ENCODE measurements at places on chromosomes 3 and 15. TPM values are rescaled to one million over a fixed set of nuclear protein-coding genes. Genes with fewer than 3 reads are reported as not detected.

CCR9 gene
- total RNA-seq, result not detected

VGLL3 gene
- total RNA-seq, result 0.05 TPM

FBN1 gene
- total RNA-seq, result 0.72 TPM

RBPMS2 gene
- total RNA-seq, result 0.37 TPM

ADPGK gene
- total RNA-seq, result 89.0 TPM

CNTN3 gene
- total RNA-seq, result not detected

ATP8B4 gene
- 2.8 TPM for total RNA-seq

SOX14 gene
- not detected for total RNA-seq

CCR8 gene
- 87.2 TPM for total RNA-seq

SPINT1 gene
- total RNA-seq, result 2.1 TPM

SETMAR gene
- 12.9 TPM for total RNA-seq

PRRT3 gene
- total RNA-seq, result 4.7 TPM

EID1 gene
- total RNA-seq, result 67.8 TPM

DNA sequence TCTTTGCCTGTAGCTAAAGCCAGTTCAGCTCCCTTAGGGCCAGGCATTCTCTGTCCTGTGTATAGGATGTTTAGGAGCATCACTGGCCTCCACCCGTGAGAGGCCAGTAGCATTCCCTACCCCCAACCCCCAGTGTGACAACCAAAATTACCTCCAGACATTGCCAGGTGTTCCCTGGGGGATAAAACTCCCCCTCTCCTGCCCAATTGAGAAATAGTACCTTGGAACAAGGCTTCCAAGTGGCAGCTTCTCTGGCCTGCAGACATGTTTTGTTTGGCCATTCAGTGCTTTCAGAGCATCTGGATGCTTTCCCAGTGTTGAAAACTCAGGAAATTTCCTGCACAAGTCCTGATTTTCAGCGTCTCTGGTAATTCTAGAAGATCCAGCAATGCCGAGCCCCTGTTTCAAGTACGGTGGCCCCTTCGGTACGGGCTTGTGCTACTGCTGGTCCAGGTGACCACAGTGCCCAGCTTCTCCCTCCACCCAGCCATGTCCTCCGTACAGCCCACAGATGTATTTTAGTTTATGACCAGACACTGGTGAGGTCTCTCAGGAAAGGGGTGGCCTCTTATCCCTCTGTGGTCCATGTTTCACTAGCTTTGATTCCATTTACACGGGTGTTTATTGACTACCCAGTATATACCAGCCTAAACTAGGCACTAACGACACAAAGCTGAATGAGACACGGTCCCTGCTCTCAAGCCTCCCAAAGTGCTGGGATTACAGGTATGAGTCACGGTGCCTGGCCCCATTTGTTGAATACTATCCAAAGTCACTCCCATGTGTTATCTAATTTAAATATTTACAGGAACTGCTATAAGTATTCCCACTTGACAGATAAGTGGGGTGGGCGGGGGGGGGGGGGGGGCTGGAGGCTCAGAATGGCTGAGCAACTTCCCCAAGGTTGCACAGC is 125.4 kb upstream of the RAD18 start:
- H3K36me3 ChIP-seq, result no peaks in the 10 kb centered on the region
- DNase-seq, result no peak
- no peaks in the 10 kb centered on the region for H3K4me1 ChIP-seq
- no peak overlapping the region for H3K4me3 ChIP-seq

GRCh38 chr15:35980719-35981118 is 434.8 kb upstream of the DPH6 start:
- H3K27ac ChIP-seq, result no peak overlapping the region
- no peaks in the 10 kb centered on the region for H3K27me3 ChIP-seq
- no peaks in the 10 kb centered on the region for H3K36me3 ChIP-seq

DNA sequence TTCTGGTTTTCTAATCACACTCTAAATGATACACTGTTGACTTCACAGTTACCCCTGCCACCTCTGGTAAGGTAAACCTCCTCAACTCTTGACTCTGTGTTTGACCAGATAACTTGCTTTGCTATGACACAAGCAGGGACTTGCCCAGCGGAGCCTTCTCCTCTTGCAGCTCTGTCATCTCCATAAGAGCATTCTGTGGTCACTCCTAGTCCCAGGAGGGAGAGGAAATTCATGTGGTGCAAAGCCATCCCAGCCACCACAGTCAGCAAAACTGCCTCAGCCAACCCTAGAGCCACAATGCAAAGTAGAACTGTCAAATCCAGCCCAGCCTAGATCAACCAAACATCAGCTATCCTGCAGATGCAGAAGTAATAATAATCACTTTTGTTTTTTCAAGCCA is 144.7 kb upstream of the GADL1 start:
- no peak overlapping the region for H3K4me3 ChIP-seq
- no peaks in the 10 kb centered on the region for H3K36me3 ChIP-seq
- no peak overlapping the region for H3K27ac ChIP-seq
- H3K4me1 ChIP-seq, result no peaks in the 10 kb centered on the region

GRCh38 chr15:81209635-81210034 is 13.0 kb downstream of the IL16 start:
- DNase-seq, result no peak
- H3K27me3 ChIP-seq, result peaks cover 2% of the 10 kb centered on the region
- no peaks in the 10 kb centered on the region for H3K4me1 ChIP-seq
- no peaks in the 10 kb centered on the region for H3K36me3 ChIP-seq

DNA sequence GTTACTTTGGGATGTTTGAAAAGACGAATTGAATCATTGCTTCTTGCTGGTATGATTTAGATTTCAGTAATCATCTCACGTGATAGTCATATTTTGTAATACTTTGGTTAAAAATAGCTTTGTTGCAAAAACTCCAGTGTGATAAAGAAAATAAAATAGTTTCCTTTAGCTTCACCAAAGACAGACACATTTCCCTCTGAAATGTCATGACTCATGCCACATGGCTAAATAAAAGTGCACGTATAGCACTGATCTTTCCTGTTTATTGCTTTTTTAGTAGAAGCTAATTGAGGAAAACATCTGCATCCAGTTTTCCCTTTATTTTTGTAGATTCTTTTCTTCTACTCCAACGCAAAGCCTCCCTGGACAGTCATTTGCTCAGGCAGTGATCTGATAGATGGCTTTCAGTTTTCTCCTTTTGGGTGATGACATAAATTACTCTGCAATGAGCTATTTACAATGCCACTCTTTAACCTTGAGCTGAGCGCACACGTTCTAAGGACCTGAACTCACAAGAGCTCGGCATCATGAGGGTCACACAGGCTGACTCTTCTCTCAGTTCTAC is 84.9 kb downstream of the ARNT2 start:
- H3K4me3 ChIP-seq, result no peak overlapping the region
- no peaks in the 10 kb centered on the region for H3K4me1 ChIP-seq
- no peaks in the 10 kb centered on the region for H3K27me3 ChIP-seq
- H3K36me3 ChIP-seq, result no peaks in the 10 kb centered on the region

- no peak overlapping the region for H3K4me3 ChIP-seq
- H3K36me3 ChIP-seq, result peaks cover 55% of the 10 kb centered on the region
- H3K4me1 ChIP-seq, result peaks cover 4% of the 10 kb centered on the region
- H3K27me3 ChIP-seq, result no peaks in the 10 kb centered on the region
- no peak overlapping the region for H3K27ac ChIP-seq
- no peak for DNase-seq
Observed at GRCh38 chr3:105853801-105854432, 14.9 kb downstream of the CBLB start.

- no peak overlapping the region for H3K4me3 ChIP-seq
- H3K4me1 ChIP-seq, result no peaks in the 10 kb centered on the region
- H3K36me3 ChIP-seq, result no peaks in the 10 kb centered on the region
- H3K27ac ChIP-seq, result no peak overlapping the region
- H3K27me3 ChIP-seq, result no peaks in the 10 kb centered on the region
Observed at GRCh38 chr15:86060674-86061073, 19.0 kb upstream of the AGBL1 start.

- H3K36me3 ChIP-seq, result no peaks in the 10 kb centered on the region
- no peak for DNase-seq
- H3K27me3 ChIP-seq, result no peaks in the 10 kb centered on the region
- H3K4me1 ChIP-seq, result no peaks in the 10 kb centered on the region
- no peak overlapping the region for H3K27ac ChIP-seq
- H3K4me3 ChIP-seq, result no peak overlapping the region
Observed at GRCh38 chr15:34059946-34060345, 20.9 kb upstream of the AVEN start.

- H3K27me3 ChIP-seq, result no peaks in the 10 kb centered on the region
- H3K4me1 ChIP-seq, result peaks cover 18% of the 10 kb centered on the region
- peak overlapping the region; percentile 88 for H3K4me3 ChIP-seq
- no peak for DNase-seq
- H3K27ac ChIP-seq, result peak overlapping the region; percentile 79
- no peaks in the 10 kb centered on the region for H3K36me3 ChIP-seq
Observed at GRCh38 chr3:156825795-156826143, 384 bp upstream of the LEKR1 start.

DNA sequence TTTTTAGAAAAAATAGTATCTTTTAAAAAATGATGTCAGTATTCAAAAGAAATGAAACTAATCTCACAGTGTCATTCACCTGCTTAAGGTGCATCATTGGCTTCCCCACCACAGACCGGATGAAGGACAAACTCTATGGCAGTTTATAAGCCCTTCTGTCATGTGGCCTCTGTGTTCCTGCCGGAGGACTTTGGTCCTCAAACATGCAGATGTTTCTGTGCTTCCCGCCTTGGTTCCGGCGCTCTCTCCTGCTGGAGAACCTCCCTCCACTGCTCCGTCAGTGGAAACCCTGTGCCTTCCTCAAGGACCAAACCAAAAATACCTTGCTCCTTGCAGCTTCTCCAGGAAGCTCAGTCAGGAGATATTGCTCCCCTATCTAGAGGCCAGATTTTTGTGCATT is 326.3 kb downstream of the UACA start:
- no peak for DNase-seq
- no peaks in the 10 kb centered on the region for H3K36me3 ChIP-seq
- peaks cover 3% of the 10 kb centered on the region for H3K4me1 ChIP-seq
- no peaks in the 10 kb centered on the region for H3K27me3 ChIP-seq
- no peak overlapping the region for H3K27ac ChIP-seq

- no peak overlapping the region for H3K4me3 ChIP-seq
- no peak overlapping the region for H3K27ac ChIP-seq
- no peaks in the 10 kb centered on the region for H3K36me3 ChIP-seq
- H3K27me3 ChIP-seq, result peaks cover 1% of the 10 kb centered on the region
- DNase-seq, result no peak
Observed at GRCh38 chr3:157417247-157417646, 19.4 kb upstream of the PTX3 start.

DNA sequence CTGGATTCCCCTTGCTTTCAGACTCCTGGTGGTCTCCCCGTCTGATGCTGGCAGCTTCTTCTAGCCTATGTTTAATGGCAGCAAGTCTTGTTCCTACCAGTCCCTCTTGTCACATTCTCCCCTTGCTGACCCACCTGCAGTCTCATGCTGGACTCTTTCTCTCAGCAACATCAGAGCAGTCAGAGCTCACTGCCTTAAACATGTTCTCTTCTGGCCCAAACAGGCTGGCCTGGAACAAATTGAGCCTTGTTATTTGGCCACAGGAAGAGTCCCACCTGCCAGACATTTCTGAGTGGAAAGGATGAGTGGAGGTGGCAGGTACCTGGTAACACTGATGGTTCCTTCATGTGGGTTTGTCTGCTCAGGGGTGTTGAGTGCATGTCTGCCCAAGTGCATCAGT is 59.2 kb upstream of the APEH start:
- no peak for DNase-seq
- H3K4me1 ChIP-seq, result no peaks in the 10 kb centered on the region
- no peak overlapping the region for H3K27ac ChIP-seq

DNA sequence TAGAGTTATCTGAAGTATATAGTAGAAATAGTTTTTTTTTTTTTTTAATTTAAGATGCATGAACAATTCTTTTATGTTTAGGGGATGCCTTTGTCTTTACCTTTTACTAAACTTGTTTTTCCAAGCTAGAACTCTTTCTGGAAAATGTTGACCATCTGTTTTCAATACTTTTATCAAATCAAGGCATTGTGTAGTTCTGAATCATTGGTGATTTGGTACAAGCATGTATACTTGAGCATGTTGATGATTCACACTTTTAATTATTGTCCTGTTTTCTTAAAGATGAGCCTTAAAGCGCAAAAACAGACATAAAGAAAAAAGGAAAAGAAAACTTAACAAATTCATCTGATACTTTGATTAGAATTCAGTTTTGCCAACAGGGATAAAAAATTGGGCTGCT is 28.3 kb downstream of the PDCD6IP start:
- no peaks in the 10 kb centered on the region for H3K27me3 ChIP-seq
- H3K4me3 ChIP-seq, result no peak overlapping the region
- peaks cover 74% of the 10 kb centered on the region for H3K36me3 ChIP-seq
- H3K4me1 ChIP-seq, result no peaks in the 10 kb centered on the region
- DNase-seq, result no peak
- no peak overlapping the region for H3K27ac ChIP-seq

DNA sequence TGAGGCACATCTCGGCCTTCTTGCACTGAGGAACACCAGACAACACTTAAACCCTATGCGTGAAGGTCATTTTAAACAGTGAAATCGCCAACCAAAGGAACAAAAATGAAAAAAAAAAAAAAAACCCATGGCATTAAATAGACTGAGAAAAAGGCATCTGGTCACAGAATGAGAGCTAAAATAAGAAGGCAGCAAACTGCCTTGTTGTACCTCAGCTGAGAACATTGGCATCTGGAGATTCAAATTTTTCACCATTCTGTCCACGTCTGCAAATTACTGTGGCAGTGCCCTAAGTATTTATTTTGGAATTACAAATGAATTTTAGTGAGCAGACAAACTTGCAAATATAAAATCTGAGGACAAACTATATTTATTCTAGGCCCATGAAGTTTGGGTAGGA is 82.6 kb upstream of the POU1F1 start:
- no peaks in the 10 kb centered on the region for H3K4me1 ChIP-seq
- no peaks in the 10 kb centered on the region for H3K27me3 ChIP-seq
- no peak overlapping the region for H3K4me3 ChIP-seq
- H3K36me3 ChIP-seq, result no peaks in the 10 kb centered on the region
- DNase-seq, result no peak
- no peak overlapping the region for H3K27ac ChIP-seq

DNA sequence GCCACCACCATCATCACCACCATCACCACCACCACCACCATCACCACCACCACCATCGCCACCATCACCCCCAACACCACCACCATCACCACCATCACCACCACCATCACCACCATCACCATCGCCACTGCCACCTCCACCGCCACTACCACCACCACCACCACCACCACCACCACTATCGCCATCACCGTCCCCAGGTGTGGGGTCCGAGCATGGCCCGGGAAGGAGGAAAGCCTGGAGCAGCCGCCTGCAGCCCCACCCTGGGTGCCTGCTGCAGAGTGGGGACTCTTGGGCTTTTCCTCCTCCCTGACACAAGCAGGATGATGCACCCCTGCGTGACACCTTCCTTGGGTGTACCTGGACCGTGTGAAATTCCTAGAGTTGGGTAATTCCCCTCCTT is 43.9 kb downstream of the MUC4 start:
- H3K4me3 ChIP-seq, result no peak overlapping the region
- no peaks in the 10 kb centered on the region for H3K36me3 ChIP-seq
- no peak overlapping the region for H3K27ac ChIP-seq
- no peaks in the 10 kb centered on the region for H3K4me1 ChIP-seq
- no peaks in the 10 kb centered on the region for H3K27me3 ChIP-seq
- DNase-seq, result no peak
